ENCODE measurements at places on chromosomes 6 and 20.

GRCh38 chr6:81939766-81940165 lies 187.3 kb upstream of the TENT5A start:
- DNase-seq = no peak

DNA sequence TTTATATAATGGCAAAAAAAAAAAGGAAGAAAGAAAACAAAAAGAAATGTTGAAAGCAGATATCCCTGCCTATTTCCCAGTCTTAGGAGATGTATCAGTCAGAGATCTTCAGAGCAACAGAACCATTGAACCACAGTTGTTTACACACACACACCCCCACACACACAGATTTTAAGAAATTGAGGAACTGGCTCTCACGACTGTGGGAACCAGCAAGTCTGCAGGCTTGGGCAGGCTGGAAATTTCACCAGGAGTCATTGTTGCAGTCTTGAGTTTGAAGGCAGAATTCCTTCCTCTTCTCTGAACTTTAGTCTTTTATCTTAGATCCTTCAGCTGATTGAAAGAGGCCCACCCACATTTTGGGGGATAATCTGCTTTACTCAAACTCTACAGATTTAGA lies 380.9 kb downstream of the CDKAL1 start:
- no peak for DNase-seq

GRCh38 chr20:55882286-55882685 lies 123.0 kb downstream of the CBLN4 start:
- no peak for DNase-seq

DNA sequence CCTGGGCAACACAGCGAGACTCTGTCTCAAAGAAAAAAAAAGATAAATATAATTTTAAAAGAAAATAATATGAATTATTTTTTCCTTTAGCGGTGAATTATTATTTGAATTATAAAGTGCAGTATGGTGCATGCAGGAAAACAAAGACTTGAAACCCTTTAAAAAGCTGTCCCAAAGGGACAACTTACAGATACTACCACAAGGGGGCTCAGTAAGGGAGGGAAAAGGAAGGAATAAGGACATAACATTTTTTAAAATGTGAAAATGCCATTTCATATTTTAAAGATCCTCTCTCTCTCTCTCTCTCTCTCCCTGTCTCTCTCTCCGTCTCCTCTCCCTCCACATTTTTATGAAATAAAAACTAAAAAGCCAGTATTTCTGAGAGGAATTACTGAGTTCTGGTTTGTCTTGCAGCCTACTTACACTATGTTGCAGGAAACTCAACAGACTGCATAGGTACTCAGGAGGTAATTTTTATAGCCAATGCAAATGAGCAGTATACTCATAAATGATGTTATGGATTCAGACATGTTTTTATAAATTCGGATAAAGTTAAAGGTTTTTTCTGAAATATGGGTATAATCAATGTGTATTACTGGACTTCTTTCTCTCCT lies 455.0 kb upstream of the GJE1 start:
- no peak for DNase-seq

DNA sequence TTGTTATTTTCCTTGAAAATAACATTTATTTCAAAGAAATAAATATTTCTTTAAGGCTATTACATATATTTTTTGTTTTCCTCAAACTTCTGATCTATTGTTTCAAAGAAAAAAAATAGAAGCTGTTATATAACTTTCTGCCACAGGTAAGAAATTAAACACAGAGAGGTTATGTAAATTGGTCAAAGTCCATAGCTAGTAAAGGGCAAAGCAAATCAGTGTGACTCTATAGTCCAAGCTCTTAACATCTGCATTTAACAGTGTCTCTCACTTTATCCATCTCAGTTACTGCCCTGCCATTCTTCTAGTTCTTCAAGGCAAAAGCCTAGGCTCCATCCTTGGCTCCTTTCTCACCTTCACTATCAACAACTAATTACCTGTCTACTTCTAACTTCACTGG lies 57.1 kb downstream of the RWDD2A start:
- no peak for DNase-seq

DNA sequence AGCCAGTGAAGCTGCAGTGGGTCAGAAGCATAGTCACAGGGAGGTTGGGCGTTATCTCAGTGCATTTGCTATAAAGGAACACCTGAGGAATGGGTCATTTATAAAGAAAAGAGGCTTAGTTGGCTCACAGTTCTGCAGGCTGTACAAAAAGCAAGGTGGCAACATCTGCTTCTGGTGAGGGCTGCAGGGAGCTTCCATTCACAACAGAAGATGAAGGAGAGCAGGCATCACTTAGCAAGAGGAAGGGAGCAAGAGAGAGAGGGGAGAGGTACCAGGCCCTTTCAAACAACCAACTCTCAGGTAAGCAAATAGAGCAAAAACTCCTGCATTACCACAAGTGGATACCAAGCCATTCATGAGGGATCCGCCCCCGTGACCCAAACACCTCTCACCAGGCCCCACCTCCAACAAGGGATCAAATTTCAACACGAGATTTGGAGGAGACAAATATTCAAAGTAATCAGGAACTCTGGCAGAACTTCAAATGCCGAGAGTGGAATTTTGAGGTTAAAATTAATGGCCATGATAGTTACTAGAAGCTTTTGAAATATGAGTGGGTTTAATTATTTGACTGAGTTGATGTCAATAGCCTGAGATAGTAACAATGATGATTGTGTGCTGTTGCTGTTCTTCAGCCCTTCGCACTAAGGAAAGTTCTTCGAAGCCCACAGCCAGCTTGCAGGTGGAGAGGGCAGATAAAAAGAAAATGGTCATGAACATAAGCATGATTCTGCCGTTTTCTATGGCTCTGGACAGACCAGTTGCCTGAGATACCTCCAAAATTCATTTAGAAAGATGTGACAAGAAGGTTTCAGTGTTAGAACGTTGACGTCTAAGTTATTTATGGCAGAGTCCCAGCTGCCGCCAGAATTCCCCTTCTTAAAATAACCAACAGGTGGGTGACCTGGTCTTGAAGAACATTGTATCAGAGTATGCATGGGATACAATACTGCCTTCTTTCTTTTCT lies 55.3 kb upstream of the ADTRP start:
- no peak for DNase-seq

GRCh38 chr20:17835240-17835933 lies 133.2 kb downstream of the SNX5 start:
- no peak for DNase-seq

GRCh38 chr6:87473419-87473903 lies 687 bp downstream of the SLC35A1 start:
- DNase-seq = no peak

- no peak for DNase-seq
These were observed 40.5 kb upstream of the OSTM1 start for GRCh38 chr6:108114841-108115597.
